ENCODE measurements at places on chromosomes 2 and 18.

DNA sequence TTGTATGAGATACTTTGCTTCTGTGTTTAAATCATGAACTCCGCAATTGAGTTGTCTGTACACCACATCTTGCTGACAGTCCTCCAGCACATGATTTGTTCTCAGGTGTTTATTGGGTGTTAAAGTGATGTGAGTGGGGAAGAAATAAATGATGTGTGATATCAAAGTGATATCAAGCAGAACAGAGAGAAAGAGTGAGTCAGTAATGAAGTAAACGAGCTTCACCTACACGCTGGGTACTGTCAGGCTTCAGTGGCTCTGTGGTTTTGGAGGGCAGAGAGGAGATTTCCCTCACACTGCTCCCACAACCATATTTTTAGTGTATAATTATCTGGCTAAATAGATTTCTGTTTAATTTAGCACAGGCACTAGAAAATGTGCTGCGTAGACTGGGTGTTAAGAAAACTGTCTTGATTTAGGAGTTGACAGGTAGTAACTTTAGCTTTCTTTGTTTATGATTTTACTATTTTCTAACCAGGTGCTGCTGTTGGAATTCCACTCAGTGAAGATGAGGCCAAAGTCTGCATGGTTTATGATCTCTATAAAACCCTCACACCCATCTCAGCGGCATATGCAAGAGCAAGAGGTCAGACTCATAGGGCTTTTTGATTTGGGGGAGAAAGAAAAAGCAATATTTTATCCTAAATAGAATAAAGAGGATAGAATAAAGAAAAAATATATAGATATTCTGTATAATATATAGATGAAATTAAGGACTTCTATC is 21.2 kb downstream of the ATIC start:
- DNase-seq, result no peak

DNA sequence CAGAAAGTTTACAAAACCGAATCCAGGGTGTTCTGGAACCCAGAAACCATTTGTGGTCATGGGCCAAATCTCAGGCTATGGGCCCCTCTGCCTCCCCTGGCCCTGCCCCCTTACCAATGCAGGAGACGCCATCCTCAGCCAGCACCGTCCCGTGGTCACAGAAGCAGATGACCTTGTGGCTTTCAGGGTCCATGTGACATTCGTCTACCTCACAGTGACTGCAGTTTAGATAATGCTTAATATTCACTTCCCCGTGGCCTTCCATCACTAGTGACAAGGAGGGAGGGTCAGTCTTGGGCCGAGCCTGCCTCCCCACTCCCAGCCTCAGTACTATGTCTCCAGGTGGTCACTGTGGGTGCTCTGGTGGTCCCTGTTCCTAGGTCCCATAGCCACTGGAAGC is 111.6 kb downstream of the CLIP4 start:
- DNase-seq, result no peak

- no peak for DNase-seq
Measured at GRCh38 chr2:70981421-70981820, 3.0 kb downstream of the ANKRD53 start.

- DNase-seq, result no peak
Measured at GRCh38 chr2:205077159-205077558, 531.9 kb downstream of the PARD3B start.

GRCh38 chr2:221675201-221675908 is 103.3 kb upstream of the EPHA4 start:
- DNase-seq, result no peak

DNA sequence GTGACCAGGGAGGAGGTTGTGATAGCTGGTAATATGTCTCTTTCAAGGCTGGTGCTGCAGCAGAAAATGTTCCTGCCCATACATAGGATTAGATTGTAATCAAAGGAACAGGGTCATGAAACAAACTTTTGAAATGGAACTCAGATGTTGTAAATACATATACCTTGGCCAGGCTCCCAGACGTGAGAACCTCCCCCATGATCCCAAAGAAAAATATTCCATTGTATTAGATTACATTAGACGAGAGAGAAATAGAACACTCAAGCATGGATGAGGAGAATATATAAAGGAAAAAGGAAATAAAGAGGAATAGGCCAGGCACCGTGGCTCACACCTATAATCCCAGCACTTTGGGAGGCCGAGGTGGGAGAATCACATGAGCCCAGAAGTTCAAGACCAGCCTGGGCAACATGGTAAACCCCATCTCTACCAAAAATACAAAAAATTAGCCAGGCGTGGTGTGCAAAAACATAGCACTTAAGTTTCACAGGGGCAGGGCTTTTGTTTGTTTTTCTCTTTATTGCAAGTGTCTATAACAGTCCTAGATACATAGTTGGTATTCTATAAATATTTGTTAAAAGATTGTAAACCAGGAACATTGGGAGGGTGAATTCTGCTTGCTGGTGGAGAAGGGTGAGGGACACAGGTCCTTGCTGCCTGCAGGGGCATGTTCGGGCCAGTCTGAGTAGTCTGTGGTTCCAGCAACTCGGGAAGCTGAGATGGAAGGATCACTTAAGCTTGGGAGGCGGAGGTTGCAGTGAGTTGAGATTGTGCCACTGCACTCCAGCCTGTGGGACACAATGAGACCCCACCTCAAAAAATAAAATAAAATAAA is 52.8 kb downstream of the RPL37A start:
- DNase-seq, result peak; percentile 71

GRCh38 chr18:74446178-74446577 is 10.9 kb downstream of the DIPK1C start:
- DNase-seq, result no peak

GRCh38 chr2:196159221-196159892 is 12.0 kb downstream of the STK17B start:
- no peak for DNase-seq

GRCh38 chr2:122507261-122507660 is 751.8 kb downstream of the TSN start:
- DNase-seq, result no peak

DNA sequence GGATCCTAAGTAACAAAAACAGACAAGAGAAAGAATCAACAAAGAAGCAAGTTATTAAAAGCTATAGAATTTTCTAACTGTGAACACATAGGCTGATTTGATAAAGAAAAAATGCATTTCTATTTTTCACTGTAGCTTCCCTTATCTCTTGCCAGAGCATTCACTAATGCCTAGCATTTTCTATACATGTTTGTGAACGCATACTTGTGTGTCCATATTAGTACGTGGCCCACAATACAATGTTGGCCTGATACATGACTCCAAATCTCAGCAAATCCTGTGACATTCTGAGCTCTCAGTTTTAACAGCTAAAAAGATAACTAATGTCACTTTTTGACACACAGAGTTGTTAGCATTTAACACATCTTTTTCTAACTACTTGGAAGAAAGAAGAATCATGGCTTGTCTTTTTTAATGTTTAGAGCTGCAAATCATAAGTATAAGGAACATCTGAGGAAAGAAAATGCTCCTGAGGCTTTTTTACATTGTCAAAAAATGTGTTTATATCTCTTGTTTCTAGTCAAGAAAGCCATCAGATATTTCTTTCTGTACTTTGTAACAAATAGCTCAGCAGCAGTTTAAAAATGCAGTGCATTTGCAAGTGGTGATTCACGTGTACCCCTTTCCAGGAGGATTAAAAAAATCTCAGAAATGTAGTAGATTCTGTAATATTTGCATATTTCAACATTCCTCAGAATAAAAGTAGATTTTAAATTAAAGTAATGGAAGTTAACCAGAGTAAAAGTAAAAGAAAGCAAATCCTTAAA is 1646.8 kb upstream of the TMEFF2 start:
- no peak for DNase-seq

DNA sequence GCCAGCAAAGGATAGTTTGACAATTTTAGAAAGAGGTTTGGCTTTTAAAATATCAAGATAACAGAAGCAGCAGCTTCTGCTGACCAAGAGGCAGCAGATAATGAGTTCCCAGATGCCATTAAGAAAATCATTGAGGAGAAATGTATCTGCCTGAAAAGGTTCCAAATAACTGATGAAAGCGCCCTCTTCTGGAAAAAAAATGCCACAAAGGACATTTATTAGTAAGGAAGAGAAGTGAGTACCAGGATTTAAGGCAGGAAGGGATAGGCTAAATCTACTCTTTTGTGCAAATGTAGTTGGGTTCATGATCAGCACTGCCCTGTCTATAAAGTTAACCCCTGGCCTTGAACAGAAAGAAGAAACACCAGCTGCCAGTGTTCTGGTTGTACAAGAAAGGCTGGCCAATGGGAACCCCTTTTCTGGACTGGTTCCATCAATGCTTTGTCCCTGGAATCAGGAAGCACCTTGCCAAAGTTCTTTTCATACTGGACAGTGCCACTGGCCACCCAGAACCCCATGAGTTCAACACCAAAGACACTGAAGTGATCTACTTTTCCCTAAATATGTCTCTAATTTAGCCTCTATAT is 40.6 kb downstream of the DHX57 start:
- DNase-seq, result no peak

DNA sequence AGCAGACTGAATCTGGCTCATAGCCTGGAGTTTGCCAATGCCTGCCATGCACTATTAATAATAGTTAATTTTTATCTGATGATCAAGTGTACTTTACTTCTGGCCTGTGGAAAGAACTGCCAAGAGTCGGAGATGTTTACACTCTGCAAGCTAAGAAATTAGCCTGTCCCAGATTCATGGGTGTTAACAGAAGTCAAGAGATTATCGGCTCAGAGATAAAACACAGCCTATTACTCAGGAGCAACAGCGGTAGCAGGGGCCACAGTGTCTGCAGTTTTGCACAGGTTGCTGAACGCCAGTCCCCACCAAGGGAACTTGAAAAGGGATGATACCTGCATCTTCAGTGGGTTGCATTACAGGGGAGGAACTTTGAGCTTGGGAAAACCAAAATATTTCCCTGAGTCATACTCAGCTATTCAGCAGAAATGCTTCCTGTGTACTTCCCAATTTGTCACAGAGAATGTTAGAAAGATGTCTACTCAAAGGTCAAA is 4.3 kb upstream of the ADI1 start:
- no peak for DNase-seq

GRCh38 chr18:63363951-63364350 is 3.1 kb downstream of the KDSR start:
- DNase-seq, result no peak

GRCh38 chr2:105744091-105744908 is 412 bp upstream of the NCK2 start:
- DNase-seq, result peak; percentile 44

GRCh38 chr2:158457826-158458616 is 1.3 kb downstream of the PKP4 start:
- DNase-seq, result peak; percentile 71

DNA sequence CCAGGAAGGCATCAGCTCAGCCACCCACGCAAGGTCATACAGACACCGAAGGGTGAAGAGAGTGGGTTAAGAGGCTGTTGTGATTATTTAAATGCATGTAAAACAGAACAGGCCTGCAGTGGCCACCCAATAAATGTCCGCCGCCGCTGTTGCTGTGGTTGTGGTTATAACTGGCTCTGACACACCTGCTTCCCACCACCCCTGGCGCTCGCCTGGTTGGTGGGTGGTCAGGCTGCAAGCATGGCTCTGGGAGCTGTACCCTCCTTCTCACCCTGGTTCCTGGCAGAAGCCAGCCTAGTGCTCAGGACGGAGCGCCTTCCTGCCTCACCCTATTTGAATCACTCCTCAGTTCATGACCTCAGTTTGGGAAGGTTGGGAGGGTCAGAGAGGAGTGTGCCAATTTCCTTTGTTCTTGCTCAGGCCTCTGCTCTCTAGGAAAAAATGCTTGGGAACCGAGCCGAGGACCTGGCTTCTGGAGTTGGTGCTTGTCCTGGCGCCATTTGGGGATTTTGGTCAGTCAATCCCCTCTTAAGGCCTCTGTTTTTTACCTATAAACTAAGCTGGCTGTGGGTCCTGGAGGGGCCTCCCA is 5.3 kb upstream of the CRYBA2 start:
- DNase-seq, result peak; percentile 12

DNA sequence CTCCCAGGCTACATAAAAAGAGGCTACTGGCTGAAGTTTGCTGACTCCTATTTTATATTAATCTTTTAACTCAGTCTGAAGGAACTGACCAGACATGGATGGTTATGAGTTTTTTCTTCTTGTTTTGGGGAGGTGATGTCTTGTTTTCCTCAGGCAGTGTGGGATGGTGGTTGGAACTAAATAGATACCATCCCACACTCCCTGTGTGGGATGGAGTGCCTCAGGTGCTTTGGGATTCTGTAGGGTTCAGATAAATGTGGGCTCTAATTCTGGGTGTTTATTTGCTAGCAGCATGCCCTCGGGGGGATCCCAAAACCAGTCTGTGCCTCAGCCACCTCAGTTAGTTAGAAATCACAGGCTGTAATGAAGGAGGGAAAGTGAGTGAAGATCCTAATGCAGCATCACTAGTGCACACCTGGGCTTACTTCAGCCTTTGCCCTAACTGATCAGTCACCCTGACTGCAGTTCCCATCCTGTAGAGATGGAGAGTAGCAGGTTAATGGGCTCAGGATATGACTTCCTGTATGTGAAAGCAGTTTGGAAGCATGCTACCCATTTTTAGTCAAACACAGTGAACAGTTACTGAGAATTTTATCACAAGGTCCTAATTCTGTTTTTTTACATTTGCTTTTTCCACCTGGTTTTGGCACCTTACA is 132.2 kb downstream of the SPTBN1 start:
- DNase-seq, result no peak

- DNase-seq, result peak; percentile 89
Measured at GRCh38 chr2:151946899-151947812, 118.9 kb upstream of the ARL5A start.

GRCh38 chr18:48934723-48935432 is 15.9 kb downstream of the SMAD7 start:
- no peak for DNase-seq

- no peak for DNase-seq
Measured at GRCh38 chr2:141020346-141020745, 1110.5 kb downstream of the LRP1B start.

DNA sequence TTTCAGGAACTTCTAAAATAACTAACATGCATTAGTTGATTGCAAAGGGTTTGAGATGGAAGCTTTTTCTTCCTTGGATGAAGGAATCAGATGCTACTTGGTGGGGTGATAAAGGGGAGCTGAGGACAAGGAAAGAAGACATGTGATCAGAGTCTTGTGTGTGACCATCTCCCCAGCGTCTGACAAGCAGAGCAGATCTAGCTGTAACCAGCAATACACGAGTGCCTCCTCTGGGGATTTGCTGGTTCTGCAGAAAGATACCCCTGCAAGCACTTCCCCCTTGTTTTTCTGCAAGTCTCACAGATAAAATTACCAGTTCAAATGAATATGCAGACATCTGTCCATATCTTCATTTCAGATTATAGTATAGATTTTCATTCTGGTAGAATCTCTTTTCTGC is 2.7 kb downstream of the CDH7 start:
- DNase-seq, result peak; percentile 96

- DNase-seq, result no peak
Measured at GRCh38 chr18:25316381-25317018, 35.5 kb downstream of the ZNF521 start.

- peak; percentile 69 for DNase-seq
Measured at GRCh38 chr2:174344716-174345461, 10.1 kb downstream of the SP9 start.

GRCh38 chr2:15647622-15648590 is 56.2 kb downstream of the DDX1 start:
- DNase-seq, result no peak

All from NCI-H2171 treated with DMSO at 0.1 percent for 48 hours (cell line).